ENCODE measurements at places on chromosomes 1 and 21.
A peak's percentile ranks its signal among the peaks of the same experiment; 100 is the strongest.

- no peak for DNase-seq
Measured at GRCh38 chr1:189336115-189337100, 1141.3 kb downstream of the BRINP3 start.

- DNase-seq, result no peak
Measured at GRCh38 chr1:38454236-38454635, 405.3 kb downstream of the RRAGC start.

DNA sequence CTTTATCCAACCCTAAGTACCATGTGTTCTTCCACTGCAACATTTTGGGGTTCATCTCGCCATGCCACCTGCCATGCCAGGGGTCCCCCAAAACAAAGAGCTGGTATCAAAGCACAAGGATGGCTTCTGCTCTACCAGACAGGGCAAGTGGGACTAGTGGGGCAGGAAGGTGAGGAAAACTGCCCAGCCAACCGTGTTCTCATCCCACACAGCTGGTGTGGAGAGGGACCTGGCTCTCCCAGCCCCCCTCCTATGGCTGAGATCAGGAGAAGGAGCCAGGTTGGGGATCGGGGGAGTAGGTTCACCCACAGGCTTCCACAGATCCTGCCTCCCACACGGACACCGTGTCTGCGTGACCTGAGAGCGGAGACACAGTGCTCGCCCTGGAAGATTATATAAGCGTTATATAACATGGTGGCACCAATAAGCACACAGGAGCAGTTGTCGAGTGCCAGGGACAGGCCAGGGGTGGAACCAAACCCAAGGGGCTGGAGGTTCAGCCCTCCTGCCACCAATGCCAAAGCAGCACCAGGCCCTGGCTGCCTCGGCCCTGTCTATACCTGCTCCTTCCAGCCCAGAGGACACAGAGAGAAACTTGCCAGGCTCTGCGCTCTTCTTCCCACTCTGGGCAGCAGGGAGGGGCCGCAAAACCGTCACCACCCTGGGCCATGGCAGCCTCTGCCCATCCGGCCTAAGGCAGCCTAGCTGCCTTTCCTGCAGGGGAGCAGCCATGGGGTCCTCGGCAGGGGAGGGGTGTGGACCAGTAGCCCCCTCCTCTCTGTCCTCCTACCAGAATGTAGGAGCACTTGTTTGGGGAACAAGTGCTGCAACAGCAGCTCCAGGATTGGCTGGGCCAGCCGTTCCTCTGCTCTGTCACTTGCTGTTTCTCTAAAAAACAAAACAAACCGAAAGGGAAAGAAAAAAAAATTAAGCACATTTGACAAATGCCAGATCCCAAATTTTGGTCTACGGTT, 43.5 kb downstream of the CD34 start:
- DNase-seq, result no peak

- no peak for DNase-seq
Measured at GRCh38 chr21:37237764-37238163, 29.4 kb downstream of the VPS26C start.

- no peak for DNase-seq
Measured at GRCh38 chr1:176111835-176112234, 95.3 kb downstream of the COP1 start.

GRCh38 chr1:193437785-193438184, 251.4 kb upstream of the B3GALT2 start:
- no peak for DNase-seq

DNA sequence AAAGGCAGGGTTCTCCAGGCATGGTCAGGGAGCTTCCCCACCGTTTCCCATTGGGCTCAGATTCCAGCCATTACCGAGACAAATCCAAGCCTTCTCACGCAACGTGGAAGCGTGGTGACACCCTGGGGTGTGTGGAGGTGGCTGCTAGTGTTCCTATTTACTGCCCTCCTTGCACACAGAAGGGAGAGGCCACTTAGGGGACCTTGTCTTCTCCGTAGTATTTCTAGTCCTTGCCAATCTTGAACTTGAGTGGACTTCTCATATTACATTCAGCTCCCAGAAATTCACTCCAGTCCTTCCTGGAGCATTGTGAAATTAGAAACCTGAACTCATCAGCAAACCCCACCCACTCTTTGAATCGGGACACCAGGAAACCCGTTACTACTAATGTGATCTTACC, 131.6 kb downstream of the AJAP1 start:
- DNase-seq, result no peak

DNA sequence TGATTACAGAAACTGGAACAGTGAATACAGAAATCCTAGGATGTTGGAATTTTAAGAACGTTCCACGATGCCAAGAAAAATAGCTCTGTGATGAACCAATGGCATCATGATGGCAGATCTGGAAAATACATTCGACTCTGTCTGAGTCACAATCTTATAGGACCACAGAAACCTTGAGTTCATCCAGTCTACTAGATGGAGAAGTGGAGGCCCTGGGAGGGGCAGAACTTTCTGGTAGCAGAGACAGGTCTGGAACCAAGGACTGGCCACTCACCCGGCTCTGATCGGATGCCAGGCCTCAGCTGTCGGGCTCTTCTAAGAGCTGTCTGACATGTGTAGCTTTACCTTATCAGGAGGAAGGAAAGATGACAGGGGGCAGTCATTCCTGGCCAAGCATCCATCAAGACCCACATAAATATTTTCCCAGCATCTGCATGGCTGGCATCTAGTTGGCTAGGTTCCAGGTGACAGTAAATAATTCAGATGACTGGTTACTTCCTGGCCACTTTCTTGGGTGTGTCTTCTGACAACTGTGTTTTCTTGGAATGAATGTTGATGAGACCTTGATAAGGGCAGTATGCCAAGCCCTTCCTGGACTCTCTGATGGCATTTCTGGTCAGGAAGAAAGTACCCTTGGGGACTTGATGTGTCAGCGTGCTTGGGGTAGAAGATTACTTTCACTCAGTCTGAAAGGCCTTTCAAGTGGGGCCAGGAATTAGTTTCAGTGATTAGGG, 72.6 kb upstream of the TRABD2B start:
- DNase-seq, result no peak

- DNase-seq, result no peak
Measured at GRCh38 chr1:206831650-206832049, 33.8 kb upstream of the IL20 start.

GRCh38 chr1:50976890-50977574, 7.0 kb downstream of the CDKN2C start:
- DNase-seq, result no peak

GRCh38 chr1:36872126-36872754, 162.1 kb downstream of the GRIK3 start:
- DNase-seq, result no peak

GRCh38 chr1:166956057-166956850, 19.1 kb downstream of the ILDR2 start:
- DNase-seq, result no peak

DNA sequence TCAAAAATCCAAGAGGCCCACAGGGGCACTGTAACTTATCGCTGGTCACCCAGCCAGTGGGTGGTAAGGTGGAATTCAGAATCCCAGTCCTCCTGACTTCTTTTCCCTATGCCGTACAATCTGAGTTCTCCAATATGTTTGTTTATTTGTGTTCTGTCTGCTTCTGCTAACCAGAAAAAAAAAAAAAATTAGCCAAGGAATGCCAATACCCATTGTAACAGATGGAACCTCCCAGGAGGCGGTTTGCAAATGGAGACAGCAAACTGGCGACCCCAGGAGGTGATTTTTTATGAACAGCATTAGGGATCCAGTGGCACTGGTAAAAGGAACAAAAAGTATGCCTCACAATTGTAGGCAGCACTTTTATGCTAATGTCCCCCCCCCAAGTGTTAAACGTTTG, 189.0 kb upstream of the FGGY start:
- DNase-seq, result no peak

- DNase-seq, result no peak
Measured at GRCh38 chr1:239733995-239734394, 347.6 kb downstream of the CHRM3 start.

GRCh38 chr1:182952677-182953444, at the start of gene SHCBP1L:
Gene SHCBP1L, minus strand, starts transcription at chr1:182953166. Its CDS starts 33 bp downstream, at chr1:182953133.
- DNase-seq, result no peak

- no peak for DNase-seq
Measured at GRCh38 chr1:67761091-67761490, 72.2 kb downstream of the GNG12 start.

DNA sequence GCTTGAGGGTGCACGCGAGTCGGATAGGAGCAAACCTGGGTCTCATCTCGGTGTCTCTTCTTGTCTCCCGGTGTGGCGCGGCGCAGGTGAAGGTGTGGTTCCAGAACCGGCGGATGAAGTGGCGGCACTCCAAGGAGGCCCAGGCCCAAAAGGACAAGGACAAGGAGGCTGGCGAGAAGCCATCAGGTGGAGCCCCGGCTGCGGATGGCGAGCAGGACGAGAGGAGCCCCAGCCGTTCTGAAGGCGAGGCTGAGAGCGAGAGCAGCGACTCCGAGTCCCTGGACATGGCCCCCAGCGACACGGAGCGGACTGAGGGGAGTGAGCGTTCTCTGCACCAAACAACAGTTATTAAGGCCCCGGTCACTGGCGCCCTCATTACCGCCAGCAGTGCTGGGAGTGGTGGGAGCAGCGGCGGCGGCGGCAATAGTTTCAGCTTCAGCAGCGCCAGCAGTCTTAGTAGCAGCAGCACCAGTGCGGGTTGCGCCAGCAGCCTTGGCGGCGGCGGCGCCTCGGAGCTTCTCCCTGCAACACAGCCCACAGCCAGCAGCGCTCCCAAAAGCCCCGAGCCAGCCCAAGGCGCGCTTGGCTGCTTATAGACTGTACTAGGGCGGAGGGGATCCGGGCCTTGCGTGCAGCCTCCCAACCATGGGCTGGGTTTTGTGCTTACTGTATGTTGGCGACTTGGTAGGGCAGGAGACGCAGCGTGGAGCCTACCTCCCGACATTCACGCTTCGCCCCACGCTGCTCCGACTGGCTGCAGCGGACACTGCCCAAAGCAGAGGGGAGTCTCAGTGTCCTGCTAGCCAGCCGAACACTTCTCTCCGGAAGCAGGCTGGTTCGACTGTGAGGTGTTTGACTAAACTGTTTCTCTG, 5.1 kb downstream of the HLX start:
- DNase-seq, result no peak

DNA sequence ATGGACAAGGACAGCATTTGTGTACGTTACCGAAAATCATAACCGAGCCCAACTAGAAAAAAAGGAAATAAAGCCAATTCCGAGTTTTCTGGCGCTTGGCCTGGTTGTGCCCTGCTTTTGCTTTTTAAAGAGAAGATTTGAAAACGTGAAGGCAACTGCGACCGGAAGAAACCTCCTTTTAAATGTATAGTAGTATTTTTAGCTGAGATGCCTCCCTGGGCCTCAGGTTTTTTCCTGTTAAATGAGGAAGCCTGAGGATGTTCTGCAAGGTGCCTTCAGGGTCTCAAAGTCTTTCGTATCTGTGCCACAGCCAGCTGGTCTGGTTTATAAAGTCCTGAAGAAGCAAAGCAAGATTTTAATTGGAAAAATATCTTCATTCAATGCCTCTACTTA, 371 bp upstream of the ODF2L start:
- no peak for DNase-seq

DNA sequence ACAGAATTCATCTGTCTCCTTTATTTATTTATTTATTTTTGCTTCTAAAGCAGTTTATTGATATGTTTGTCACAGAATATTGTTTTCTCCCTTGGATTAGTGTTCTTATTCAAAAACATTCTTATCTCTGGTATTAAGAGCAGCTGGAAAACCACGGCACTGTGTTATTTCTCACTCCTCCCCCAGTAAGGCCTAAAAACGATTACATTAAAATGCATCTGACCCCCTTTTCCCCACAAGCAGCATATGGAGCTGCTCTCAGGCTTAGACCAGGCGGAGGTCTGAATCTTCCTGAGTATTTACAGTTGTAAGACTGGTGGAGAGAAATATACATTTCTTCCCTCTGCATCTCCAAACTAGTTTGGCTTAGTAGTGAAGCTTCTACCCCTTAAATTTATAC, 86.8 kb downstream of the HLX start:
- DNase-seq, result no peak

GRCh38 chr1:12161662-12162458, 4.9 kb upstream of the TNFRSF1B start:
- DNase-seq, result peak; percentile 56

DNA sequence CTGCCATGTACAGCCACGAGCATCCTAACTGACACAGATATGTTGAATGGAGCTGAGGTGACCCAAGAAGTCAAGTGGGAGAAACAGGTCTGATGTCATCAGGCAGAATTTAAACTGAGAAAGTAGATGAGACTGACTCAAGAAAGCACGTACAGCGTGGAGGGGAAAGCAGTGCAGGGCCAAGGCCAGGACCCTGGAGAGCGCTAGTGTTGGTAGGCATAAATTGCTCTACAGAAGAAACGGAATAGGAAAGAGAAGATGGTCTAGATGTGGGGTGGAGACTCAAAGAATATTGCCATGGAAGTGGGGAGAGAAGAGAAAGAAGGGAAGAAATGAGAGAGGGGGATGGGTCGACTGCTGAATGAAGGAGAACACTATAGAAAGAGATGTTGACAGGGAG, 45.3 kb upstream of the GJB5 start:
- DNase-seq, result no peak

- DNase-seq, result no peak
Measured at GRCh38 chr1:185439727-185440415, 122.8 kb upstream of the IVNS1ABP start.

- DNase-seq, result no peak
Measured at GRCh38 chr1:228008391-228009115, 1.8 kb downstream of the WNT3A start.

DNA sequence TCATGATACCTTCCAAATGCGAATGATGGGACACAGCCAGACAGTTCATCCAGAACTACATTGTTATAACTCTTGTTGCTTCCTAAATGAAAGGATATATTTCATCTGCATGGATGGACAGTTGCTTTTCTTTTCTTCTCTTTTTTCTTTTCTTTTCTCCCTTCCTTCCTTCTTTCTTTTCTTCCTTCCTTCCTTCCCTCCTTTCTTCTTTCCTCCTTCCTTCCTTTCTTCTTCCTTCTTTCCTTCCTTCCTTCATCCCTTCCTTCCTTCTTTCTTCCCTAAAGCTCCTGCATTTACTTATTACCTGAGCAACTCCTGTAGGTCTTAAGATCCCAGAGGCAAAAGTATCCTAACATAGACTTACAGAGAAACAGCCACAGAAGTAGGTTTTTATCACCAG, 221.6 kb downstream of the DUSP10 start:
- no peak for DNase-seq

DNA sequence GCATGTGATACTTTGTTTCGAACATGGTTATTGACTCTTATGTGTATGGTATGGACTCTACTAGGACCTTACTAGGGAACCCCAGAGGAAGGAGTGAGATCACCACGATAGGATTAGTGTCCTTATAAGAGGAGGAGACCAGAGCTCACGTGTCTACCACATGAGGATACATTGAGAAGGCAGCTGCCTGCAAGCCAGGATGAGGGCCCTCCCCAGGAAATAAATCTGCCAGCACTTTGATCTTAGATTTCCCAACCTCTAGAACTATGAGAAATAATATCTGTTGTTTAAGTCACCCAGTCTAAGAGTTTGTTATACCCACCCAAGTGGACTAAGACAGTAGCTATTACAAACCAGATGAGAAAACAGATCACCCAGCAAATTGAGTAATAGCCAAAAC, 559.3 kb upstream of the USP24 start:
- no peak for DNase-seq

DNA sequence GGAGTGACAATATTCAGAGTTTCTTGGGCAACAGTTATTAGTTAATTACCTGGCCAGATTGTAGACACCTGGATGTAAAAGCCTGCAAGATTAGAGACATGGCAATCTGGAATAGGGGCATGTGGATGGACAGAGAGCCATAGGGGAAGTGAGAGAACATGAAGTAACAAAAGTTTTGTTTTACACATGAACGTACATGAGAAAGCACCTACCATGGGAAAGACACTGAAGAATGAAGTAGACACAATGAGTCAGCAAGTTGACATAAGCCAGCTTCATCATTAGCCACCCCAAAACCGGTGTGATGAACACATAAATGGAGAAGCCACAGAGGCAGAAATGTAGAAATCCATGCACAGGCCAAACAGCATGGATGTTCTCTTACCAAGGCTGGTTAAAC, 462.1 kb upstream of the C1orf87 start:
- DNase-seq, result no peak
